ENCODE measurements at places on chromosomes 7 and 10.

DNA sequence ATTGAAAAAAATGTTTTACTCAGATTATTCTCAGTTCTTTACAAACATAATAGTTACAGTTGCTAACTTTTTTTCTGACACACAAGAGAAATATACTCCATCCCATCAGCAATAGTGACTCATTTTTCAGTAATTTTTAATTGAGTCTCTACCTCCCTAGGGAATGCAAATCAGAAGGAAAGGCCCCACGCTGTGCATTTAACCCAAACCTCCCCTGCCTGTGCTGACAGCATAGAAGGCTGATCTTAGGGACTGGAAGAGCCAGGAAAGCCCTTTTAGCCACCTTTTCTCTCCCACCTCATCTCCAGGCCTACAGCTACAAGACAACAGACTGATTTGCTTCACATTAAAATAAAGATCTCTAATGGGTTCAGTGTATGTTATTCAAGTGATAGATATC lies 24.7 kb upstream of the PIK3CG start:
- DNase-seq = no peak

DNA sequence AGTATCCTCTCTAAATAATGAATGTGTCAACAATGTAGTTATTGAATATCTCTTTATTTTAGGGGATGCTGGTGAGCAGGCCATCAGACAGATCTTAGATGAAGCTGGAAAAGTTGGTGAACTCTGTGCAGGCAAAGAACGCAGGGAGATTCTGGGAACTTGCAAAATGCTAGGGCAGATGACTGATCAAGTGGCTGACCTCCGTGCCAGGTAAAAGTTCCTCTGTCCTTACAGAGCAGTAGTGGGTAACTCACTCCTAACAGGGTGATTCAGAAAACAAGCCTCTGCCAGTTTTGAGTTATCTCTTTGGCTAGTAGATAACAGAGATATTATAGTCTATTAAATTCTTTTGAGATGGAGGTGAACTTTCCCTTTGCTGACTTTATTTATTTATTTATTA lies 67.3 kb downstream of the AP3M1 start:
- DNase-seq = no peak

DNA sequence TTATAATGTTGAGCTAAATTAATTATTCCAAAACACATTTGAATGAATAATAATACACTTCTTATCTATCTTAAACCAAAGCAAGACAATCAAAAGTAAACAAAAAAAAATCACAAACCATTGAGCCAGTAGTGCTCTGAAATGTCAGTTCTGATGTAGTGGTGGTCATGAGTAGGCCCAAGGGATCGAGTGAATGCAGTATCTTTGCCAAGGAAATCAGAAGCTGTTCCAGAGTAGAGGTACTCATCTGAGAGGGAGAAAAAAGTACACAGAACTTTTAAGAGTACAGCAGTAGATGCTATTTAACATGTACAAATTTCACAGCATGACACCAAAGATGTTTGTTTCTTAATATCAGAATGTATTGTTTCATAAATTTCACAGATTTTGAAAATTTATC lies 121.5 kb downstream of the SEMA3D start:
- DNase-seq = no peak

GRCh38 chr7:100680576-100681271 lies 7.2 kb downstream of the GNB2 start:
- DNase-seq = no peak

DNA sequence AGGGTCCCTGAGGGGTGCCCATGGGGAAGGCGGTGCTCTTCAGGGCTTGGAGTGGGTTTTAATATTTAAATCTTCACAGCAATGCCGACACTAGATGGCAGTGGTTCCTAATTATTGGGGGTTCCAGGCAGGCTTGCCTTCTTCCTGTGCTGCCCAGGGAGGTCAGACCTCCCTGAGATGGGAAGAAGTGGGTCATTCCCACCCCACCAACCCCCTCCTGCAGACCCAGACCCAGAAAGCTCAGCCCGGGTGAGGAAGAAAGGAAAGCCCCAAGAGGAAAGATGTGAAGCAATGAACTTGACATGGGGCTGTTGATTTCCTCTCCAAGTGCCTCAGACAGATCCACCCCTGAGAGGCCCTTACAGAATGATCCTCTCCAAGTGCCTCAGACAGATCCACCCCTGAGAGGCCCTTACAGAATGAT lies 85.1 kb upstream of the LANCL2 start:
- no peak for DNase-seq
